ENCODE measurements at places on chromosomes 4 and X.
A peak's percentile ranks its signal among the peaks of the same experiment; 100 is the strongest.

GRCh38 chrX:134933248-134933647 lies 57.5 kb upstream of the SMIM10 start:
- no peak for DNase-seq

DNA sequence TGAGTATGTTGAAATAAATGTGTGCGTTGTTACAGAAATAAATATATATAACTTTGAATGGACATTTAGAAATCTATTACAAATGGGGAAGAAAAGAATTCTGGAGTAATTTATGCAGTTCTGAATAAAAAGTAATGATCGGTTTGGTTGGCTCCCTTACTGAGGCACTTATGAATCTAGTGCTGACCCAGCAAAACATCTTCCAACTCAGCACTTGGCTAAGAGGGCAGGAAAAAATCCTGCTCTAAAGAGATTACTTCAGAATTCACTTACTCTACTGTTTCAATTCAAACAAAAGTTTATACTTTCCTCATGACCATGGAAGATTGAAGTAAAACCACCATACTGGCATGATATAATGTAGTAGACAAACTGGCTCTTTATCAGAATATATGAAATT lies 123.9 kb upstream of the RXFP1 start:
- no peak for DNase-seq

DNA sequence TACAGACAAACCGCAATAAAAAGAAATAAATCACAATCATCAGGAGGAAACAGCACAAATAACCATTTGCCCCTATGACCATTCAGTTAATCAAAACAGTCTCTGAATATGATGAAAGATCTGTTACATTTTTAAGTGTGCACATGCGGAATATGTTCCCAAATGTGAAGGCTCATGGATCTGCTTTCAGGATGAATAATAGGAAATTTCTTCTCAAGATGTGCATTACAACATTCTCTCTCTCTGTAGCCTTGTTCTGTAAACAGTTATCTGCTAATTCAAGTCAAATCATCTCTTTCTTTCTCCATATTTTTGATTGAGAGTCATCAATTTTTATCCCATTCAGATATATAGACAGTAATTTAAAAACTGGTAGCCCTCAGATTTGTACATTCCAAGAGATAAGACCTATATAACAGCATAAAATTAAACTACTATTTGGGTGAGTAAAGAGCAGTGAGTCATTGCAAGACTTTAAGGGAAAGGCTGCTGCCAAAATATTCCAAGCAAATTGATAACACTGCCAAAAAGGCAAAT lies 433.9 kb upstream of the ATOH1 start:
- DNase-seq = no peak

DNA sequence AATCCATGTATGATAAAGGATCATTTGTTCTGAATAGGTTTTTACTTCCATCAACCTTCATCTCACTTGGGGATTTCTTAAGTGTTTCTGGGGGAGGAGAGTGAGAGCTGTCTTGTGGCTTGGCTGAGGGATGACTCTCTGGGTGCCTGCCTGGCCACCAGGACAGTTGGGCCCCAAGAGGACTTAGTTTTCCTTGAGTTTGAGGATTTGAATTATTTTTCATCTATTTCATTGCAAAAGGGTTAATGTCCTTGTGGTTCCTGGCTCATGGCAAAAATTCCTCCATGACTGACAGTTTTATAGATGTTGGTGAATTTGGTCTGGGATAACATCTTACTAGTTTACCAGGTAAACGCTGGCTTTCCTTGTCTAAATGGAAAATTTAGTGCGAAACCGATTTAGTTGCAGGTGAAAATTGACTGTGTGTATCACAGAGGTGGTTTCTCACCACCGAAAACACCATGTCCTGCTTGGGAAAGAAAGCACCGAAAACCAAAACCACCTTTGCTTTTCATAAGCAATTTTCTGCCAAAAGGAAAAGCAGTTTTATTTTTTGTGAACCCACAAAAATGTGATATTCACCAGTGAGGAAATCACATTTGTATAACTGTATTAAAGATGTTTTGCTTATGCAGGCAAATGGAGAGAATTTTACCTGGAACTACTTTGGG lies 331.3 kb upstream of the SFRP2 start:
- no peak for DNase-seq

DNA sequence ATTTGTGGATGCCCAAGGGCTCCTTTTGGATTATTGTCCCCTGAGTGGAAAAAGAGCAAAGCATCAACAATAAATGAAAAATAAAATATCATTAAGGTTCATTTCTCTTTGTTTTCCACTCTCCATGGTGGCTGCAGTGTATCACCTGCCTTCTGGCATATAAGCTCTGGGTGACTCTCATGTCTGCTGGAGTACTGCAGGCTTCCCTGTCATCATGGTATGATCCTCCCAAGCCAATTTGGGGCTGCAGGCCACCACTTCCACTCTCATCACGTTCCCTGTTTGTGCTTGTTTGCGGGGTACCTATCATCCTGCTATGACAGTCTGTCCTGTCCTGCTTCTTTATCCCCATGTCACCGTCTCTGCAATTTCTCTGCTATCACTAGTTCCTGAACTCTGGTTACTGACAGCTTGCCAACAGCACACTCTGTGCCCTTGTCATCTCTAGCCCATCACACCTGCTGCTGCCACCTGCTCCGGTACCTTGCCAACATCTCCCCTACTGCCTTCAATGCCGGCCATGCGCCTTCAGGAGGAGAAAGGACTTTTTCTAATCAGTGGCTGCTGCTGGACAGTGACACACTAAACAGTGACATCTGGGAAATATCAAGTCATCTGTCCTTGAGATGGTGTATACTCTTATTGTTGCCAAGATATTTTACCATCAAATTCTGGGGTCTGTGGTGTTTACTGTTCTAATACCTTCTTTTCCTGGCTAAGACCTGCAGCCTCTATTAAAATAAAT lies 23.0 kb upstream of the FGF5 start:
- DNase-seq = no peak

GRCh38 chr4:76278583-76278982 lies 27.1 kb downstream of the FAM47E start:
- DNase-seq = no peak

DNA sequence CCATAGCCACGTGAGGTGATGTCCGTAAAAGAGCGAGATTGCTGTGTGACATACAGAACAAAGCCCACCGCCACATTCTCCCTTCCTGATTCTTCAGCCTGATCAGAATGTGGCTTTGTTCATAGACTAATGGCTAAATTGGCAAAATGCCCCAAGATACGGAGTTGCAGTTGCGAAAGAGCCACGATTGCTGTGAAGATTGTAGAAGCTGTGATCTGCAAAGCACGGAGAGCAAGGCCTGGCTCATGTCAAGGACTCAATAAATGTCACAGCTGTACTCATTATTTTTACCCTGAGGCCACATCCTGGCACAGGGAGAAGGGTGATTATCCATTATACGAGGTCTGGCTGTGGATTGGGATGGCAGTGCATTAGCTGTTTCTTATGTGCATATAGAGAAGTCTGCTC lies 34.2 kb downstream of the ARSD start:
- no peak for DNase-seq

DNA sequence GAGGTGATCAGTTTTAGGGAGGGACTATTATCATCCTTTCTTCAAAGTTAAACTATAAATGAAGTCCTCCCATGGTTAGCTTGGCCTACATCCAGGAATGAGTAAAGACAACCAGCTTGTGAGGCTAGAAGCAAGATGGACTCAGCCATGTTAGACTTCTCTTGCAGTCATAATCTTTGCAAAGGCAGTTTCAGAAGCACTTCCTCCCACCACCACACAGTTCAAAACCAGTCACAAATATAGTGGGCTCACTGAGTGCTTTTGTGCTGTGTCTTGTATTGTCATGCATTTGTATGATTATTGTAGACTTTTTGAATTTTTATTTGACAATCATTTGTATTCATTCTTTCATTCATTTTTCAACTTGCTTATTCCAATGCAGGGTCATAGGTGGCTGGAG lies 204.5 kb downstream of the ZNF674 start:
- DNase-seq = no peak

GRCh38 chr4:88720451-88721428 lies 23.1 kb upstream of the NAP1L5 start:
- DNase-seq = no peak

DNA sequence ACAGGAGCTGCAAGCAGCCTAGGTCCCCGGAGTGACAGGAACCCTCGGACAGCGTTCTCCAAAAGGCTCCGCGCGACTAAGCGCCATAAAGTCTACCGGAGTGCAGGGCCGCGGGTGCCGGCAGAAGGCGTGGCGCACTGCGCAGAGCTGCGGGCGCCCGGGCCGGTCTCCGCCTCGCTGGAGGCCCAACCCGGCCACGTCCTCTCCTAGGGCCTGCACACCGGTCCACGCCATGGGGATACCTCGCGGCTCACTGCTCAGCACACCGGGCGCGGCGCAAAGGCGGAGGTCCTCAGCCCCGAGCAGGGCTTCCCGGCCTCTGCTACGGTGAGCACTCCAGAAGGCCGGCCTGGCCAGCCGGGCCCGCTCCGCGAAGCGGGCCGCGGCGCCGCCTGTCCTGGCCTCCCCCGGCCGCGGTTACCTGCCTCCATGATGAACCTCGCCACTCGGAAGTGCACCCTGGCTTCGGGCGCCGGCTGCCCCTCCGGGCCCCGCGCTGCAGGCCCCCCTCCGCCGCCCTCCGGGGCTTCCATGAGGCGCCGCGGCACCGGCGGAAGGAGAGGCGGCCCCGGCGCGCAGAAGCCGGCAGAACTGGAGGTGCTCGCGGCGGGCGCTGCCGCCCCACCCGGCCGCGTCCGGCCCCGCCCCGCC lies at the start of gene CCNQ:
Gene CCNQ (minus strand): TSS at position 599 of the 651 bp plus-strand sequence. CDS start 66 bp downstream, at position 533.
- peak; percentile 1 for DNase-seq

DNA sequence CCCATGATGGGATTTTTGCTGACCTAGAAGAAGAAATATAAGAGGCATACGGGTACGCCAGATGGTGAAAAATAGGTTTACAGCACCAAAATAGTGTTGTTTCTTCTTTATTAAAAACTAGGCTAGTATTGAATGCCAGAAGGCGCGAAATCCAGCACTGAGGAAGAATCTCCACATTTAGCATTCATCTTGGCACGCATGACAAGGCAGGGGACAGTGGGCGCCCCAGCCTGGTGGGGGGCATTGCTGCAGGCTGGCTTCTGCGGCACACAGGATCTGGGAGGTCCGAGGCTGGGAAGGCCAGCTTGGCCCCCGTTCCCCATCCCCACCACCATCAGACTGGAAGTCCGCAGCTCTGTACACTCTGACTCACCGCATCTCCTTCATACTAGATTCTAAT lies 75.7 kb upstream of the DDX3X start:
- no peak for DNase-seq

GRCh38 chr4:184792950-184793555 lies 32.7 kb downstream of the ACSL1 start:
- peak; percentile 22 for DNase-seq

GRCh38 chrX:153440556-153441135 lies 5.2 kb downstream of the TREX2 start:
- no peak for DNase-seq

- no peak for DNase-seq
Measured at GRCh38 chr4:26647523-26648224, 63.8 kb downstream of the TBC1D19 start.

- DNase-seq = no peak
Measured at GRCh38 chrX:118872102-118872566, 48.5 kb downstream of the ZCCHC12 start.

DNA sequence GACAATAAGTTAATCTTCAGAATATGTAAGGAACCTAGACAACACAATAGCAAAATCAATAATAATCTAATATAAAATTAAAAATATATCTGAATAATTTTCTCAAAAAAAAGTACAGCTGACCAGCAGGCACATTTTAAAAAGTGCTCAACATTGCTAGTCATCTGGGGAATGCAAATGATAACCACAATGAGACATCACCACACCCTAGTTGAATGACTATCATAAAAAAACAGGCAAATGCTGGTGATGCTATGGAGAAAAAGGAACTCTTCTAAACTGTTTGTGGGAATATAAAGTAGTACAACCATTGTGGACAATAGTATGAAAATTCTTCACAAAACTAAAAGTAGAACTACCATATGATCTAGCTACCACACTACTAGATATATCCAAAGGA lies 956.9 kb upstream of the NDST4 start:
- DNase-seq = no peak

GRCh38 chr4:117640836-117641235 lies 393.4 kb upstream of the NDST3 start:
- DNase-seq = no peak

GRCh38 chr4:151522866-151523519 lies 114.0 kb downstream of the FHIP1A start:
- no peak for DNase-seq

DNA sequence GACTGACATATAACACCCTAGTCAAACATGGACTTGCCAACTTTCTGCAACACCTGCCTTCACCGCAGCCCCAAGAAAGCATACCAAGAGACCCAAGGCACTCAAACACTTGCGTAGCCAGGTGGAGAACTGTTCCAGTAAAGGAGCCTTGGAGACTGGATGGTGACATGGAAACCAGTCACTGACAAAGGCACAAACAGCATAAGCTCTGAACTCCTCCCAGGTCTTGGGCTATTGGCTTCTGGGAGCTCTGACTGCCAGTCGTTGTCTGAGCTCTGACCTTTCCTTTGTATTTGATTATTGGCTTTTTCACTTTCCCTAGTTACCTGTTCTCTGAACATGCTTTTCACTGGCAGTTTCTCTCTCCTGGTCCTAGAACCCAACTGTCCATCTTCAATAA lies 38.3 kb downstream of the ARAP2 start:
- DNase-seq = no peak

DNA sequence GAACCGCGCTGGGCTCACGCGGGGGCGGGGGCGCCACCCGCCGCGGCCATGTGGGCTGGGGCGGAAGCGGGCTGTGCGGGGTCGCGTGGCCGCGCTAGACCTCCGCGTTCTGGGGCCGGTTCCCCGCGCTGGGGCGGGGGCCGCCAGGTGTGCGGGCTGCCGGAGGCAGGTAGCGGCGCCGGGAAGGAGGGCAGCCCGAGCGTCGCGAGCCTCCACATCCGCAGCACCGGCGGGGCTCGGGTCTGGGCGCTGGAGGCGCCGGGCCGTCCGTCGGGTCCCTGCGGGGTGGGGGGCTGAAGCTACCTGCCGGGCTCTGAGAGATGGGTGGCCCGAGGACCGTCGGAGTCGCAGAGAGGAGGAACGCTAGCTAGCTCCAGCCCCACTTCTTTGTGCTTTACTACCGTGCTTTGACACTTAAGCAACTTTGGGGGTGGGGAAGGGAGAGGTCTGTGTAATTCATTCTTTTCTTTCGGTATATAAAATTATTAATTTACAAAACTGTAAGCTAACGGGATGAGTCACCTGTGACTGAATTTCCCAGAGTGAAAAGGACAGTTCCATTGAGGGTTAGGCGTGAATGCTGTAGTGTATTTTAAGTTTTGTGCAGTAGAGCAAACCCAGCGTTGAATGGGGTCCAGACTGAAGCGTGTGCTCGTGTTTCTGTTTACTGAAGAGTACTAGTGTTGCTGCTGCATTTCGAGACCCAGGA lies 689 bp downstream of the METAP1 start:
- no peak for DNase-seq

GRCh38 chr4:146567396-146567795 lies 45.7 kb upstream of the SLC10A7 start:
- DNase-seq = no peak

- DNase-seq = no peak
Measured at GRCh38 chr4:153004081-153004850, 68.1 kb downstream of the FHDC1 start.

Measured in stimulated activated CD8-positive, alpha-beta memory T cell treated with anti-CD3 and anti-CD28 coated beads, Interleukin-4, amount 100 ng/mL, for 1 hour (primary cell).